ENCODE measurements at places on chromosomes 3 and 15. TPM values are rescaled to one million over a fixed set of nuclear protein-coding genes. Genes with fewer than 3 reads are reported as not detected.

Gene DPPA4
- total RNA-seq, result not detected

Gene RTP3
- not detected for total RNA-seq

Gene SPESP1
- total RNA-seq, result 0.87 TPM

Gene PRKAR2A
- total RNA-seq, result 22.9 TPM

Gene CPNE9
- under 0.01 TPM for total RNA-seq

Gene LDHAL6B
- not detected for total RNA-seq
